ENCODE measurements at places on chromosomes 5 and 9.

DNA sequence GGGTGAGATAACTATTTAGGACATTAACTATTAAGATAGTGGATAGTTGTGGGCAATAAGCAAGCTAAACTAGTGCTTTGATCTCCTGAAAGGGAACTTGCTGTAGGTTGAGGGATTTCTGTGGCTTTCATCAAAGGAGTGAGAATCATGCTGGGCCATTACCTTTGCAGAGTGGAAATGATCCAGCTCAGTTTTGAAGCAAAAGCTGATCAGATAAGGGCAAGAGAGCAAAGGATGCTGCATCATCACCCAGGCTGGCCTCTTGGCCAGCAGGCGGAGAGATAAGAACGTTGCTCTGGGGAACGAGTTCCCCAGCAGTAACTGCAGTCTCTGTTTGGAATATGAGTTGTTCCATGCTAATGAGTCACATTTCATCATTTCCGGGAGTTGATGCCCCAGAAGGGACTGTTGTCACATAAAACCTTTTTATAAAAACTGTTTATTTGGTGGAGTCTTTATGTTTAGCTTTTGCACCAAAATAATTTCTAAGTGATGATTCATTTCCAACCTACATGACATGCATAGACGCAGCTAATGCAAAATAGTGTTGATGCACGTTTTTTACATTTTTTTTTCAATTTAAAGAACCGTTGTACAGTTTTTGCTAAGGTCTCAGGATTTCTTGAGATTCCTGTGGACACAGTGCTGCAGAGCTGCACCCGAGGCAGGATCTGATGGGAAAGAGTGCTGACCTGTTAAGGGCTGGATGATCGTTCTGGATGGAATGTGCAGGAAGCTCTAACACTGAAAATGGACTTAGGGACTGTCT lies 99.3 kb downstream of the ACTBL2 start:
- DNase-seq: peak; percentile 73

GRCh38 chr9:126973651-126974529 lies 59.3 kb downstream of the RALGPS1 start:
- DNase-seq: no peak

- DNase-seq: no peak
Measured at GRCh38 chr9:83554278-83554677, 16.1 kb upstream of the FRMD3 start.

DNA sequence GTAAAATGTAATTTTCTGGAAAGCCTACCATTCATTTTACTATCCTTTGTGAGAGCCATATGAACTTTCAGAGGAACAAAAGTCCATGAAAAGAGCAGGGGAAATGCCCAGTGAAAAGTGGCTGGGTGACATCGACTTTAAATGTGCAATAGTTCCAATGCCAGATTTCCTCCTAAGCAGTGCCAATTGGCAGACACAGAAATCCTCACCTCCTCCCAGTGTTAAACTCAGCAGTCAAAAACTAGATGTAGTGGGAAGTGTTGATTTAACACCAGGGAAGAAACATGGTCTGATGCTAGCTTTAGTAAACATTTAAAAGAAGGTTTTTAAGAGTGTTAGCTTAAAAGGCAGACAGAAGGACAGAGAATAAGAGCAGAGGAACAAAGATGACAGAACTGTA lies 2055.2 kb downstream of the MAT2B start:
- DNase-seq: no peak

DNA sequence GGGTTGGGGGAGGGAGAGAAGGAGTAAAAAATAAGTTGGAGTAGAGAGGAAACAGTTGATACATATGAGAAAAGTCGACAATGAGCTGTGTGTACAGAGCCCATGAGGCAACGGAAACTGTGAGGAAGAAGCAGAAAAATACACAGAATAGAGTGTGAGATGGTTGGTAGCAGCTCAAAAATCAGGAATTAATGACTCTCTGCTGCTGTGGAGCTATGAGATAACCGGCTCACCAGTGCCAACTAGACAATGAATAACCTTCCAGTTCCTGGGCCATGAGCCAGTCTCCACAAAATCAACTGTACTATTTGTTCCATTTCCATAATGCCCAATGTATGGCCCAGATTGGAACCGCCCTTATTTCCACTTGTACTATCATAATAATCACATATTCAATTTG lies 53.1 kb upstream of the NREP start:
- no peak for DNase-seq

GRCh38 chr9:22165144-22165543 lies 156.0 kb upstream of the CDKN2B start:
- no peak for DNase-seq

GRCh38 chr9:3698076-3698475 lies 172.3 kb upstream of the RFX3 start:
- no peak for DNase-seq

GRCh38 chr9:132556714-132557113 lies 25.7 kb upstream of the BARHL1 start:
- no peak for DNase-seq

Data from hepatic stellate cell (primary cell).